ENCODE measurements at places on chromosomes 2 and 18. TPM values are rescaled to one million over a fixed set of nuclear protein-coding genes. Genes with fewer than 3 reads are reported as not detected.

The GAREM2 gene
- total RNA-seq = 1.4 TPM

The NAT8 gene
- total RNA-seq = not detected

The TMEM198 gene
- total RNA-seq = 1.5 TPM

The MAL gene
- total RNA-seq = not detected

The HOXD10 gene
- 0.66 TPM for total RNA-seq

The GPR155 gene
- total RNA-seq = 5.5 TPM

The NYAP2 gene
- total RNA-seq = 0.19 TPM

The LHCGR gene
- total RNA-seq = 1.1 TPM

The CD8B2 gene
- total RNA-seq = not detected

The GALNT13 gene
- 10.8 TPM for total RNA-seq

The PPIG gene
- 43.7 TPM for total RNA-seq

The C1QL2 gene
- total RNA-seq = not detected

The SNTG2 gene
- total RNA-seq = 5.3 TPM

The LIMS4 gene
- total RNA-seq = 1.5 TPM

The ALK gene
- 2.3 TPM for total RNA-seq

The PLCL1 gene
- 8.9 TPM for total RNA-seq

The TNFAIP6 gene
- total RNA-seq = 3.6 TPM

The SCYGR1 gene
- total RNA-seq = not detected

The HMSD gene
- total RNA-seq = not detected

Measured in subcutaneous adipose tissue (tissue), 4 donors.